ENCODE measurements at places on chromosomes 3 and 15.

- no peak for DNase-seq
Measured at GRCh38 chr3:48548126-48548525, 8.5 kb downstream of the PFKFB4 start.

- DNase-seq: no peak
Measured at GRCh38 chr3:152769523-152769922, 65.4 kb upstream of the P2RY1 start.

DNA sequence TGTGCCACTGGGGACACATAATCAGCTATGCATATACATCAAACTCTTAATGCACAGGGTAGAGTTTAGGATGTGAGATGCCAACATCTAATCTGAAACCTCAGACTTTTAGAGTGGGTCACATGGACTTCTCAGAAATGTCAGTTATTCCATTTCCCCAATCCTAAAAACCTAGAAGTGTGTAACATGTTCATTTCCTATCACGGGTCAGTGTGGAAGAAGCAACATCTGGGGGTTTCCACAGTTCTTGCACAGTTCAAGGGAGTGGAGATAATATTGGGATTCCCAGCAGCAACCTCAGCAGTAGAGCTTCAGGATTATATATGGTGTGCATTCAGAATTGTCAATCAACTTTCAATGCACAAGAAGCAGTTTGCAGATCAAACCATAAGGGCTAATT, 44.4 kb upstream of the SPRED1 start:
- DNase-seq: no peak

- no peak for DNase-seq
Measured at GRCh38 chr15:91926908-91927270, 73.4 kb downstream of the SLCO3A1 start.

- no peak for DNase-seq
Measured at GRCh38 chr3:121793078-121793477, 41.8 kb downstream of the IQCB1 start.

GRCh38 chr3:1477669-1478068, 384.8 kb downstream of the CNTN6 start:
- no peak for DNase-seq

DNA sequence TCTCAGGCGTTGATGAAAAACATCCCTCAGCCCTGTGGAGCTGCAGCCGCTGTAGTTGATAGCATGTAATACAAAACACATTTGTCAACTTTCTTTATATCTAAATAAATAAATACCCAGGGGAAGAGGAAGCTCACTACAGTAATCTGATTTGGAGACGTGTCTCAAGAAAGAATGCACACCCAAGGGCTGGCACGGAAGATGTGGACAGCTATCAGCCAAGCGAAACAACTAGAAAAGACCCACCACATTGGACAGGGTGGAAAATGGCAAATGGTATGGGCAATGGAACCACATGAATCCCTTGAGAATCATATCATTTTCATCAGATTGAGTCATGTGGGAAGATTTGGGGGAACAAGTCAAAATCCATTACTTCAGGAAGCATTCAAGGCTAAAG, 43.1 kb upstream of the ALDH1A3 start:
- no peak for DNase-seq

DNA sequence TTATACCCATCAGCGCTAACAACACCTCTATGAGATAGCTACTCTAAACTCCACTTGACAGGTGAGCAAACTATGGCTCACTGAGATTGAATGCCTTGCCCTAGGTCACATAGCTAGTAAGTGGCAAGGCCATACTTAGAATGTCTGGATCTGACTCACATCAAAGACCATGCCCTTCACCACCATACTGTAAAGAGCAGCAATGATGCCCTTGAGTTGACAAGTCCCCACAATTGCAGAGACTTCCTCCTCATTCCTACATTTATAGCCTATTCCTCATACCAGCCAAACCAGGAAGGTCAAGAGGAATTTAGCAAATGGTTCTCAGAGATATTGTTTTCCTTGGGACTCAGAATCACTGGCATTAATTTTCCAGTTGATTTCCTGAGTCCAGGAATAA, 157.8 kb upstream of the SNTN start:
- no peak for DNase-seq

DNA sequence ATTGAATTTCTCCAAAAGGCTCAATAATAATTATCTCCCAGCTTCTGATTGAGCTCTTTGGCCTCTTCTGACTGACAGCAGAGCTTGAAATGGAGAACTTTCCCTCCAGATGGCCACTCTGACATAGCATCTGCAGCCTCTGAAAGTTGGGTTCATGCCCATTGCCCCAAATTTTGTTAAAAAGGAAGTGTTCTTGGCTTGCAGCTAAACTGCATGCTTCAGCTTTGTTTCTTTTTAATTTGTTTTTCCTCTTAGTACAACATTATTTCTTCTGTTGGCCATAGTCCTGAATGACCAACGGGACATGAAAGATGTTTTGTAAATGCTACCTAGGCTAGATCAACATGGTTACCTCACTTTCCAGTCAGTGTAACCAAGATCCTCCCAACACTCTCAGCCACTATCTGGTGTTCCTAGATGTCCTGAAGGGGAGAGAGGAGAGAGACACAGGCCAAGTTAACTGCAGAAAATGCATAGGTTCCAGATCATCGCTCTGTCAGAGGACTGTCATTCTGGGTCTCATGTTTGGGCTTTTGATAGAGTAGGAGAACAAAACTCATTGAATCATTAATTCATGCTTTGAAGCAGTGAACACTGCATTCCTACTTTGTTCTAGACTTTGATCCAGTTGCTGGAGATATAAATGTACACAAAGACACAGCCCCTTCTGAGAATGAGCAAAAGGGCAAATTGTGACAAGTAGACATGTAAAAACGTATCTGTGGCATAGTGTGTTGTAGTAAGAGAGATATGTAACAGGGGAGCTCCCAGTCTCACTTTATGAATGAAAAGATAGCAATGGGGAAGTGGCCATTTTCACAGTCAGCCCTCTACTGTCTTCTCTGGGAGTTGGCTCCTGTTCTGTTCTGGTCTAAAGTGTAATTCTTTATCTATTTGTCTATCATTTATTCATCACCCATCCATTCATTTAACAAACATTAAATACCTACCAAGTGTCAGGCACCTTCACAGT, 156.2 kb downstream of the ZNF621 start:
- no peak for DNase-seq

GRCh38 chr3:119810018-119810435, 28.1 kb downstream of the NR1I2 start:
- no peak for DNase-seq

DNA sequence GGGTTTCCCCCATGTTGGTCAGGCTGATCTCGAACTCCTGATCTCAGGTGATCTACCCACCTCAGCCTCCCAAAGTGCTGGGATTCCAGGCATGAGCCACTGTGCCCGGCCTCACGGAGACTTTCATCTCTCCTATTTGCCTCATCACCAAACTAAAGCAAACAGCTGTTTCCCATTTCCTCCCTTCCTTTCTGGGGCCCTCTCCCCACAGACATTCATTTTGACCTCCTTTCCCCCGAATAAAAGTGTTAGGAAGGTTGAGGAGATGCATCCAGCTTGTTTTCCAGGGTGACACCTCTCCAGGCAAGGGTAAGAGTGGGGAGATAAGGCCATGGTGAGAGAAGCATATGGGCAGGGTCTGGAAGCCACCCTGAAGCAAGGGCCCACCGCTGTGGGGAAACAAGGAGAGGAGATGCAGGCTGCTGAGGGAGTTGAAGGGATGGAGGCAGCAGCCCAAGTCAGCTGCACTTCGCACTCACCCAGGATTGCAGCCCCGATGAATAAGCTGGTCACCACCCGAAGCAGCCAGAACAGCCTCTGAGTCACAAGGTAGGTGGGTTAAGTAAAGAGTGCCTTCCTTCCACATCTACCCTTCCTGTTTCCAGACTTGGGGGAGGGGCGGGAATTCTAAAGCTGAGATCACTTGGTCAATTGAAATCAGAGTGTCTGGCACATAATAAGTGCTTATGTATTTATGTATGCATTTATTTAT, 7.7 kb downstream of the DUOXA2 start:
- DNase-seq: no peak

DNA sequence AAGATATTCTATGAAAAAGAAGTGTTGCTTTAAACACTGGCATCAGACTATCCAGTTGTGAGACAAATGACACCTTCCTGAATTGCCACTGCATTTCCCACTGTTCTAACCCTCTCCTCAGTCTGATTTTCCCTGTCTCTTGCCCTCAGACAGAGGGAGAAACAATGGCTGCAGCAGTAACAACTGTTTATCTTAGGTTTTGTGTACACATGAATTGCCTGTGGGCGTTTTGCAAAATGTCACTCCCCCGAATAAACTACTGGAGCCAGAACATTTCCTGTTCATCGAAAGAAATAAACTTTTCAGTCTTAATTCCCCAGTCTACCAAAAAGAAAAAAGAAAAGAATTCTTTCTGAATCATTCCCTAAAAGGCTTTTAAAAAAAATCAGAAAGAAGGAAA, 155.1 kb downstream of the MAGI1 start:
- no peak for DNase-seq

- DNase-seq: no peak
Measured at GRCh38 chr3:25155652-25156471, 272.2 kb upstream of the RARB start.

GRCh38 chr3:66195347-66195783, 25.4 kb upstream of the SLC25A26 start:
- DNase-seq: no peak

All from KBM-7 (cell line).